ENCODE measurements at places on chromosomes 7 and 10.

DNA sequence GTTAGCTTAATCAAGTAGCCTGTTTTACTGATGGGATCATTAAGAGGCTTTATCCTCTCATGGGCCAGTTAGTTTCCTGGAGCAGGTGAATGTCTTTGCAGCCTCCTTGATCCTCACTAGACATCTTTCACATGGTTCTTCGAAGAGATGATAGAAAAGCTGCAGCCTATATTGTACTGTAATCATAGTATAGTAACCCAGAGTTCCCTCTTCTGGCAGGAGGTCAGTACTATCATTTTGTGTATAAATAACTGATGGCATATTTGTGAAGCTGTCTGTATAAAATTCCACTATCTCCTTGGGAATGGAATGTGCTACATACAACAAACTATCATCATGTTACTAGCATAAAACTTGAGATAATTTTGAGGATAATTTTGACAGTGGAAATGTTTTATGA is 123.8 kb upstream of the PRPS1L1 start:
- no peak for DNase-seq

GRCh38 chr7:12884856-12885440 is 197.5 kb downstream of the ARL4A start:
- DNase-seq: no peak

GRCh38 chr7:7521259-7521658 is 14.4 kb downstream of the COL28A1 start:
- no peak for DNase-seq

DNA sequence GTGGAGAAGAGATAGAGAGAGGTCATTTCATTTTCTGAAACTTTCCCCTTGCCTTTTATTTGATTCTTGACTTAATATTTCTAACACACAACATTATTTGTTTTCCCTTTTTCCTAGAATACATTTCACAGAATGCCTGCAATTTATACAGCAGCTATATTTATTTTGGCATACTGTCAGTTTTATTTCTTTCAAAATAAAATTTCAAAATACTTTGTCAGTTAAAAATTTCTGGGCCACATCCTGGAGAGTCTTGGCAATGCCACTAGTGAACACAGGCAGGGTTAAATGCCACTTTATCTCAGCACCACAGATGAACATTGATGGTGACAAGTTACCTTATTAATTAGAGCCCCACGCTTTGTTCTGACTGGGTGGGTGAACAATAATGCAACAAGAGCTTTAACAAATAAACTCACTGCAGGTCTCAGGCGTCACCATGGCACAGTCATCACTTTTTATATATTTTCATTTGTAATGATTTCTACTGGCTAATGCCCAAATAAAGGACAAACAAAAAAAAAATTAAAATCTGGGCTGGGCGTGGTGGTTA is 494.0 kb downstream of the KIF20B start:
- DNase-seq: no peak

- DNase-seq: no peak
Observed at GRCh38 chr7:23852135-23852534, 142.1 kb downstream of the STK31 start.

- DNase-seq: peak; percentile 69
Observed at GRCh38 chr7:2399848-2400587, 3.4 kb upstream of the CHST12 start.

DNA sequence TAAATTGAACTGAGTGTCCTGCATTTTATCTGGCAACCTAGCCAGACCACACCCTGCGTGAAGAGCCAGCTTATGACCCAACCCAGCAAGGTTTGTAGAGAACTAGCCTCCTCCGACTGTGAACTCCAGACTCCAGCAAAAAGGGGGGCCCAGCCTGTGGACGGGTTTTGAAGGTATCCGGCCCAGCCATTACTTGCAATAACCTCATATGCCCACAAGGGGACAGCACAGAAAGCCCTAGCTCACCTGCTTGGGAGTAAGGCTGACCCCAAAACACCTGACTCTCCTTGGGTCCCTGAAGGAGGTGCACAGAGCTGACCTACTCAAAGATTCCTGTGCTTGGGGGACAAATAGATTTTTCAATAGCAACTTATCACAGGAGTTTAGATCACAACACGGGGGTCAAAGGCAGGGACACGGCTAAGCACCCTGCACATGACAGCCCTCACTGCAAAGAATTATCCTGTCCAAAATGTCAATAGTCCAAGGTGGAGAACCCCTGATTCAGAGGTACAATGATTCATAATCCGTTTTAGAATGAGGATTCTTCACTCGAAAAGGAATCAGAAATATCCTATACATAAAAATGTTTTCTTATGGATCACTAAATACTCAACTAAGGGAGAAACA is 4.6 kb downstream of the TRPV6 start:
- no peak for DNase-seq

DNA sequence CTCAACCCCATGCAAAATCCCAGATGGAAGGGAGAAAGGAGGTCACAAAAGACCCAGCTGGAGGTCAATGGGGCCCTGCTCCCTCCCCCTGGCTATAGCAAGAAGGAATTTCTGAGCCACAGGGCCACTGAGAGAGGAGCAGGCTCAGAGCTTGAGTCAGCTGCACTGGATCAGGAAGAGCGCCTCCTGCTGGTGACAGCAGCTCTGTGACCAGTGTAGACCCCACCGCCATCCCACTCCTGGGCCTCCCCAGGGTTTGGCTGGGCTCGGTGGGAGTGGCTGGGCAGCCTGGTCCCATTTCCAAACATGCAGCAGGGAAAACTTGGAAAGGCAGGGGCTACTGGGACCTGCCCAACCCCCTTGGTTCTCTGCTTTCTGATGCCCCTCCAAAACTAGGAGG is 31.5 kb upstream of the PRLHR start:
- DNase-seq: no peak

GRCh38 chr7:66453340-66453739 is 175.3 kb upstream of the KCTD7 start:
- DNase-seq: no peak

DNA sequence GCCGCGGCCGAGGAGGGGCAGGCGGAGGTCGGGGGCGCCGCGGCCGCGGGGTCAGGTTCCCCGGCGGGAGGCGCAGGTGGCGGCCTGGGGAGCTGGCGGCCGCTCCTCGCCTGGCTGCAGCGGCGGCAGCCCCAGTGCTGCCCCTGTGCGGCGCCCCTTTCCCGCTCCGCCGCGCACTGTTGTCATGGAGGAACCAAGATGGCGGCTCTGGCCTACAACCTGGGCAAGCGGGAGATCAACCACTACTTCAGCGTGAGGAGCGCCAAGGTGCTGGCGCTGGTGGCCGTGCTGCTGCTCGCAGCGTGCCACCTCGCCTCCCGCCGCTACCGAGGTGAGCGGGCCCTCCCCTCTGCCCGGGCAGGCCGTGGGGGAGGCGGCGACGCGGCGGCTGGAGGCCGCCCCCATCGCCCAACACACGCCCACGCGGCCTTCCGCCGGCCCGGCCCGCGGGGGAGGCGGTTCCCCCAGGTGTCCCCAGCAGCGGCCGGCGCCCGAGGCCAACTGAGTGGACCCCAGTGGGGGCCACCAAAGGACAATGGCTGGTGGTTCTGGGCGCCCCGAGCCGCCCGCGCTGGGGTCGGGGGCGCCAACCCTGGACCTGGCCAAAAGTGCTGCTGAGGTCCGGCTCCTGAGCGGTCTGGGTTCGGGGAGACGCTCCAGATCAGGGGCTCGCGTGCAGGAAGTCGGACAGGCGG is 425 bp downstream of the CASD1 start:
- peak; percentile 57 for DNase-seq

DNA sequence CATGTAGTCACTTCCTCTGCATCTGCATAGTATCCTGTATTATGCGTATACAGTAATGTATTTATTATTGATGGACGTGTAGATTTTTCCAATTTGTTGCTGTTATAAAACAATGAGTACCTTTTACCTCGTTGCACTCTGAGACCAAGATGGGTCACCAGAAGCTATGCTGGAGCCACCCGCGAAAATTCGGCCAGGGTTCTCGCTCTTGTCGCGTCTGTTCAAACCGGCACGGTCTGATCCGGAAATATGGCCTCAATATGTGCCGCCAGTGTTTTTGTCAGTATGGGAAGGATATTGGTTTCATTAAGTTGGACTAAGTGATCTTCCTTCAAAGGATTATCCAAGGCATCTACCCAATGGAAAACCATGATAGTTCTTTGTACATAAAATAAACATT is 1.0 kb downstream of the PSMC2 start:
- DNase-seq: no peak

DNA sequence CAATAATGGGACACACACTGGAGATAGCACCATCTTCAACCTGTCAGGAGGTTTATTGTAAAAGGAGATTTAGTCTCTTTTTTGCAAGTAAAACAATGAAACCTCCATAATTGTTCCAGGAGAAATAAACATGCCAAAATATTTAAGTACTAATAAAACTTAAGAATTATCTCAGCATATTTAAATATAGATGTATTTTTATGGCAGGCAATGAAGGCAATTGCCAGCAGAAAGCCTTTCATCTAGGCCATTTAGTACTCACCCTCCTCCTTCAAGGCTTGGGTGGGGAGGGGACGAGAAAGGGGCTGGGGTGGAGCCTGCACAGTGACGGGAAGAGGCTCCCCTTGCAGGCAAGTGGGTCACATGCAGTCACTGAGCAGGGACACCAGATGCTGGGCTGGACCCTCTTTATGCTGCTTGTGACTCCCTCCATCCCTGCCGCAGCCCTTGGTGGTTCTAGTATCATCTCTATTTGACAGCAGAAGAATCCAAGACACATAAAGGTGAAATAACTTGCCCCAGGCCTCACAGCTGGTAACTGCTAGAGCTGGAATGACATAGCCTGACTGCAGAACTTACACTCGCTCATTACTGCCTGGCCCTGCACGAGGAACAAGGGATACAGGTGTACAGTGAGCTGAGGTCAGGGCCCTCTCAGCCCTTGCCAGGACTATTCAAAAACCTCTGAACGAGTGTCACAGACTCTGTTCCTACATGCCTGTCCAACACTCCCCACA is 449.5 kb upstream of the ZMIZ1 start:
- no peak for DNase-seq

DNA sequence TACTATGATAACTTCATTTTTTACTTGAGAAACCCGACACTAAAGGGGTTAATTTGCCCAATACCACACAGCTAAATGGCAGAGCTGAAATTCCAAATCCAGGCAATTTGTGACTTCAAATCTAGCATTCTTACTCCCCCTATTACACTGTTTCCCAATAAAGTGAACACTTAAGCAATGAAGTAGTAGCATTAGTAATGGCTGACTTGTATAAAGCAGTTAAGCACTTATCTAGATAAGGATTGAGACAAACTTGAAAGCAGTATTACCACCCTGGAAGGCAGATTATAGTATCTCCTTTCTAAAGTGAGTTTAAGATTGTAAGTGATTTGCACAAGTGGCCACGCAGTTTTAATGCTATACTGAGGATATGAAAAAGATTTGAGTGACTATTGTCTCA is 39.3 kb downstream of the WASL start:
- no peak for DNase-seq

DNA sequence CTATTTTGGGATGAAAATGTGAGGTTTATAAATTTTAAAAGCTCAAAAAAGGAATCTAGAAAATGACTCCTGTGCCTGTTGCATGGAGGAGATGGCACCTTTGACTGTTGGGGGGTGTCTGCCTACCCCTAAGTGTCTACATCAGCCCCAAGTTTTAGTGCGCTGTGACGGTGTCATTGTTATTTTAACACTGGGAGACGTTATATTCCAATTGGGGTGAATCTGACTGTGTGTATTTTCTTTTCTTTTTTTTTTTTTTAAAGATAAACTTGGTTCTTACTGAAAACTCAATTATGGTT is 517 bp downstream of the SRGN start:
- no peak for DNase-seq

GRCh38 chr10:86953747-86954680 is 3.4 kb downstream of the MMRN2 start:
- no peak for DNase-seq

GRCh38 chr10:24120646-24121045 is 88.3 kb upstream of the KIAA1217 start:
- no peak for DNase-seq

GRCh38 chr7:148672041-148672440 is 26.7 kb upstream of the CUL1 start:
- no peak for DNase-seq

- no peak for DNase-seq
Observed at GRCh38 chr7:9097565-9098060, 664.2 kb downstream of the NXPH1 start.

DNA sequence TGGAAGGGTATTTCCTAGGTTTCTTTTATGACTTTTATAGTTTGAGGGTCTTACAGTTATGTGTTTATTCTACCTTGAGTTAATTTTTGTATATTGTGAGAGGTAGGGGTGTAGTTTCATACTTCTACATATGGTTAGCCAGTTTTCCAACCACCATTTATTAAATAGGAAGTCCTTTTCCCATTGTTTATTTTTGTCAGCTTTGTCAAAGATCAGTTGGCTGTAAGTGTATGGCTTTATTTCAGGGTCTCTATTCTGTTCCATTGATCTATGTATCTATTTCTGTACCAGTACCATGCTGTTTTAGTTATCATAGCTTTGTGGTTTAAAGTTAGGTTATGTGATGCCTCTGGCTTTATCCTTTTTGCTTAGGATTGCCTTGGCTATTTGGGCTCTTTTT is 71.9 kb upstream of the CC2D2B start:
- no peak for DNase-seq

DNA sequence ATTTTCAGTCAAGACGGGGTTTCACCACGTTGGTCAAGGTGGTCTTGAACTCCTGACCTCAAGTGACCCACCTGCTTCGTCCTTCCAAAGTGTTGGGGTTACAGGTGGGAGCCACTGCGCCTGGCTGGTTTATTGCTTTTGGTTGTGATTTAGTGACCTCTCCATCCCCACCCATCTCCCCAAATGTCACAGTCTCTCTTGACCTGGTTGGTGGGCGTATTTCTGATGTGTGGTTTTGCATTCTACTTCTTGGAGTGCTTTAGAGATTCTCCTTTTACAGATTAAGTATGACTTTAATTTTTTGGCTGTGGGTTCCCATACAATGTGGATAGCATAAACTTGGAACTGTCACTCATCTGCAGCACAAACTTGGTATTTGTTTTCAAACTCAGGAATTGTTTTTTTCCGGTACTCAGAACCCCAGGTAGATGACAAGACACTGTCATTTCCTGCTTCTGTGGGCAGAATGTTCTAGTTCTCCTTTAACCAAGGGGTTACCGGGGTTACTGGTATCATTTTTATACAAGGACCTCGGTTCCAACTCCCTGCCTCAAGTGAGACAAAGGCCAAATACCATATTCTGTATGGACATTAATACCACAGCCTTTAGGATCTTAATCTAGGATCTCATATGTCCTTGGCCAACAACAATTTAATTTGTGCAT is 50.5 kb downstream of the MRC1 start:
- DNase-seq: no peak

- DNase-seq: no peak
Observed at GRCh38 chr10:108616559-108617285, 1306.6 kb downstream of the XPNPEP1 start.

- DNase-seq: no peak
Observed at GRCh38 chr7:24665564-24666294, 91.5 kb downstream of the GSDME start.

DNA sequence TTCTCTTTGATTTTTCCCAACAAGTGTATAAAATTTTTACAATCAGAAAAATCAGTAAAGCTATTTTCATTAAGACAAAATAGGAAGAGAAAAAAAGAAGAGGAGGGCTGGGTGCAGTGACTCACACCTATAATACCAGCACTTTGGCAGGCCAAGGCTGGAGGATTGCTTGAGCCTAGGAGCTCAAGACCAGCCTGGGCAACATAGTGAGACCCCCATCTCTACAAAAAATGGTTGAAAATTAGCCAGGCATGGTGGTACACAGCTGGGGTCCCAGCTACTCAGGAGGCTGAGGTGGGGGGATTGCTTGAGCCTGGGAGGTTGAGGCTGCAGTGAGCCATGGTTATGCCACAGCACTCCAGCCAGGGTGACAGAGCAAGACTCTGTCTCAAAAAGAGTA is 172.3 kb downstream of the AKR1D1 start:
- DNase-seq: no peak

GRCh38 chr7:40213291-40213690 is 78.5 kb downstream of the SUGCT start:
- no peak for DNase-seq

Measured in NCI-H2171 (cell line).